ENCODE measurements at places on chromosomes 12 and 14.

GRCh38 chr14:41806366-41806975, 199.8 kb downstream of the LRFN5 start:
- no peaks in the 10 kb centered on the region for H3K27me3 ChIP-seq
- no peak overlapping the region for H3K27ac ChIP-seq
- no peak overlapping the region for H3K4me3 ChIP-seq
- no peak for DNase-seq
- H3K4me1 ChIP-seq: no peaks in the 10 kb centered on the region
- no peaks in the 10 kb centered on the region for H3K36me3 ChIP-seq

- no peak overlapping the region for H3K27ac ChIP-seq
- no peaks in the 10 kb centered on the region for H3K27me3 ChIP-seq
- no peaks in the 10 kb centered on the region for H3K36me3 ChIP-seq
- H3K4me3 ChIP-seq: no peak overlapping the region
- H3K4me1 ChIP-seq: peaks cover 10% of the 10 kb centered on the region
- DNase-seq: no peak
Measured at GRCh38 chr12:67472539-67472938, 176.0 kb upstream of the DYRK2 start.

DNA sequence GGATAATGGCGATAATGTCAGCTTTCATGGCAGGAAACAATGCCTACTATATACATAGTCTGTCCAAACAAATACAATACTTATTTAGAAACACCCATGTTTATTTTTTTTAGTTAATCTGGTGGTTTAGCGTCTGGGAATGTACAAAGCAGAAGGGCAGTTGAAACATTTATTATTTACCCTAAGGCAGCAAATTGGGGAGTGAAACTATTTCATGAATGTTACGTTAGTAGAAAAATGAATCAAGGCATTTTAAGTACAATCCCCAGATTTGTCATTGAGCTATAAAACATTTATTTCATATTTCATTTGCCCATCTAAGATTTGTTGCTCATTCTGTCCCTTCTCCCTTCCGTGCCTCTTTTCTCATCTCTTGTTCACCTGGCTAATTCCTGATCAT, 87.1 kb upstream of the ATF1 start:
- no peaks in the 10 kb centered on the region for H3K4me1 ChIP-seq
- no peak for DNase-seq
- no peaks in the 10 kb centered on the region for H3K27me3 ChIP-seq

- no peak overlapping the region for H3K4me3 ChIP-seq
- no peaks in the 10 kb centered on the region for H3K27me3 ChIP-seq
- H3K27ac ChIP-seq: no peak overlapping the region
- H3K4me1 ChIP-seq: no peaks in the 10 kb centered on the region
Measured at GRCh38 chr12:19304149-19304750, 135.0 kb upstream of the AEBP2 start.

GRCh38 chr14:88380405-88380804, 5.1 kb upstream of the SPATA7 start:
- H3K4me1 ChIP-seq: peaks cover 6% of the 10 kb centered on the region
- H3K27ac ChIP-seq: peak overlapping the region; percentile 22
- no peak for DNase-seq
- H3K27me3 ChIP-seq: peaks cover 13% of the 10 kb centered on the region
- H3K36me3 ChIP-seq: no peaks in the 10 kb centered on the region
- H3K4me3 ChIP-seq: no peak overlapping the region

- no peak for DNase-seq
- no peak overlapping the region for H3K4me3 ChIP-seq
- peaks cover 3% of the 10 kb centered on the region for H3K4me1 ChIP-seq
- H3K27ac ChIP-seq: no peak overlapping the region
- H3K27me3 ChIP-seq: no peaks in the 10 kb centered on the region
- no peaks in the 10 kb centered on the region for H3K36me3 ChIP-seq
Measured at GRCh38 chr14:96221841-96222240, 17.2 kb downstream of the BDKRB2 start.

DNA sequence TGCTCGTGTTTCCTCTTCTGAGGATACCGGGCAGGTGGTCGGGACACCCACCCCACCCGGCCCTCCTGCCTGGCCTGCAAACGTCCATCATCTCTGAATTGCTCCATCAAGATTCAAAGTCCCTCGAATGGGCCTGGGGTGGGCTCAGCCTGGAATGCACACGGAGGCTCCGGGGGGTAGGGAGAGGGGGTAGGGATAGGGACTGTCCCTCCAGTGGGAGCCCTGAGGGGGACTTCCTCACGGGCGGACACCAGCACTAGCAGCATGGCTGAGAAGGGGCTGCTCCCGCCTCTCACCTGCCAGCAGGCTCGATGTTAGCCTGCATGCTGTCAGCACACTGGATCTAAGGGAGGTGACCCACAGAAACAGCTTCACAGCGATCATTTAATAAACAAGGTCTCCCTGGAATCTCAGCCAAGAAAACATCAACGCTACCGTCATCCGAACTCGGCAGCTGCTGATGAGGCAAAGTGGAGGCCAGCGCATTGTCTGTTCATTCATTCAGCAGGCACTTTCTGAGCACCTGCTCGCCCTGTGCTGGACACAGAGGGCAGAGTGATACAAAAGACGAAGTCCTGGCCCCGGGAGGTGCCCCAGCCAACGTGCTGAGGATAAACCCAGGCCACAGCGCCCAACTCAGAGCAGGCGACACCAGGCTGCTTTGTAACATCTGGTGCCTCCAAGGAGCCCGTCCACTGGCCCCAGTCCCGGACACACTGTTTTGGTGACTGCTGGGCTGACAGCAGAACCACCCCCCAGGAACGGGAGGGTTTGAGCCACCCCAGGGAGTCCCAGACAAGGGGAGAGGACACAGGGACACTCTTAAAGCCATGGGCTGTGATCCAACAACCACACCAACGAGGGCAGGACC, 6.3 kb downstream of the TMEM179 start:
- no peak overlapping the region for H3K4me3 ChIP-seq
- no peaks in the 10 kb centered on the region for H3K36me3 ChIP-seq
- no peak overlapping the region for H3K27ac ChIP-seq

- no peaks in the 10 kb centered on the region for H3K27me3 ChIP-seq
- no peak for DNase-seq
- H3K27ac ChIP-seq: no peak overlapping the region
- H3K4me1 ChIP-seq: no peaks in the 10 kb centered on the region
Measured at GRCh38 chr12:104312202-104312601, 8.7 kb downstream of the EID3 start.

DNA sequence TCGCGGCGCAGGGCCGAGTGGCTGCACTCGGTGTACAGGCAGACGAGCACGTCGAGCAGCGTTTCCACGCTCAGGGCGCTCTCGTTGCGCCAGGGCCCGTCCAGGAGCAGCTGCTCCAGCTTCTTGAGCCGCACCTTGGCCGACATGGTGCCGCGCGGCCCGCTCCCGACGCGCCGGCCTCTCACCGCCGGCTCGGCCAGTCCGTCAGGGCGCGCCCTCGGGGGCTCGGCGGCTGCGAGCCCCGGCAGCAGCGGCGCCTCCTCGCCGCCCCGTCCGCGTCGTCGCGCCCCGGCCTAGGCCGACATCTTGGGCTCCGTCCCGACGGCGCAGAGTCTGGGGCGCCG, 349 bp downstream of the CDC42BPB start:
- H3K27me3 ChIP-seq: no peaks in the 10 kb centered on the region
- H3K27ac ChIP-seq: peak overlapping the region; percentile 72
- H3K36me3 ChIP-seq: peaks cover 2% of the 10 kb centered on the region
- DNase-seq: no peak

DNA sequence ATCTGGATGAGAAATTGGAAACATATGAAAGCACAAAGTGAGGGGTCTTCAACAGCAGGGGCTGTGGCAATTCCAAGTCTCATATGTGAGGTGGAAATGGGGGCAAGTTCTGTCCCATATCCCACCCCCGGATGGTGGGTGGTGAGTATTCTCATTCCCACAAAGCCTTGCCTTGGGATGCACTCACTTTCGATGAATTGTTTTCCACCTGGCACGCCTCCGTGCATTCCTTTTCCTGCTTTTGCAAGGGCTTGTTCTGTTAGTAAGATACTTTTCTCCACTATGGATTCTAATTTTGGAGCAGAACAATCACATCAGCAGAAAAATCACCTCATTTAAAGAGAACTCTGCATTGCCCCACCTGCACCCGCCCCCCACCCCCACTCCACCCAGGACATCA, 3.1 kb downstream of the LACRT start:
- H3K4me3 ChIP-seq: no peak overlapping the region
- no peak overlapping the region for H3K27ac ChIP-seq
- no peak for DNase-seq
- no peaks in the 10 kb centered on the region for H3K36me3 ChIP-seq

DNA sequence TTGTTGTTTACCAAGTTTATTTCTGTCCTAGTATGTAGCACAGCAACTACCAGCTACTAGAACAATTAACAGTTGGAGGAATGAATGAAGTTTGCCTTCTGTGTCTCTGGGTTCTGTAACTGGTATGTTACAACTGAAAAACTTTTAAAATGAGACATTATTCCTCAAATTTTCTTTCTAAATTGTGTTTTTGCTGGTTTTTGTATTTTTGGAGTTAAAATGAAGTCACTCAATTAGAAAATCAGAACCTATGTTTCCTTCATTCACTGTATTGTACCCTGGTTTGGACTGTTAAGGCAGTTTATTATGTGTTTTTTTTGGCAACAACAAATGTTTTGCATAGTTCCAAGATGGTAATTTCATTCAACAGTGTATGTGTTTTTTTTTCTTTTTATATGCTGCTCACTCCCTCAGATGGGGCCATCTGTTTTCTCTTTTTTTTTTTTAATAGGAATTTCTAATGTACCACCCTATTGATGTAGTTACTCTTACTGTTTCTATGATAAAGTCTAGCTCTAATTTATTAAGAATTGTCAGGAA, 30.2 kb upstream of the EVL start:
- H3K36me3 ChIP-seq: no peaks in the 10 kb centered on the region
- H3K27ac ChIP-seq: no peak overlapping the region
- no peaks in the 10 kb centered on the region for H3K4me1 ChIP-seq
- no peaks in the 10 kb centered on the region for H3K27me3 ChIP-seq

GRCh38 chr14:76655331-76655730, 105.9 kb upstream of the VASH1 start:
- no peaks in the 10 kb centered on the region for H3K36me3 ChIP-seq
- H3K27me3 ChIP-seq: peaks cover 4% of the 10 kb centered on the region
- no peak for DNase-seq

Data from neuronal stem cell (in vitro differentiated cells).